ENCODE measurements at places on chromosomes 1 and 21.

DNA sequence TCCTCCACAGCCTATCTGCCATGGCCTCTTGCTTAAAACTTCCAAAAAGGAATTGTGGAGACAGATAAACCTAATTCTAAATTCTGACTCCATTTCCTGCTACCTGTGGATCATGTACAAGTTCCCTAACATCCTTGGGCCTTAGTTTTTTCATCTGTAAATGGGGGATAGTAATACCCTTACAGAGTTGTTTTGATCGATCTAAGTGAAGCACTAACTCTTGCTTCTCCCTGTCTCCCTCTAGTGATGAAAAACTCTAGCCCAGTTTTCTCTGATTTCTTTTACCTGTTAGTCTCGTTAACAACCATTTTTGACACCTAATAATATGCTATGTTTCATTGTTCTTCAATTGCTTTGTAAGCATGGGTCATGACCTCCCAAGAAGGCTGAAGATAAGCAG, 65.9 kb downstream of the TM2D1 start:
- DNase-seq, result no peak

- no peak for DNase-seq
Measured at GRCh38 chr1:41629141-41629540, 144.7 kb upstream of the EDN2 start.

GRCh38 chr1:61425040-61425439, 299.9 kb downstream of the TM2D1 start:
- peak; percentile 20 for DNase-seq

GRCh38 chr21:37233551-37234146, 33.5 kb downstream of the VPS26C start:
- DNase-seq, result no peak

- DNase-seq, result no peak
Measured at GRCh38 chr21:37915497-37915911, 753 bp downstream of the KCNJ6 start.

GRCh38 chr1:116909512-116910378, at the start of gene PTGFRN:
Gene PTGFRN (plus strand): TSS chr1:116909916. CDS start chr1:116910204, 288 bp downstream.
- peak; percentile 35 for DNase-seq

DNA sequence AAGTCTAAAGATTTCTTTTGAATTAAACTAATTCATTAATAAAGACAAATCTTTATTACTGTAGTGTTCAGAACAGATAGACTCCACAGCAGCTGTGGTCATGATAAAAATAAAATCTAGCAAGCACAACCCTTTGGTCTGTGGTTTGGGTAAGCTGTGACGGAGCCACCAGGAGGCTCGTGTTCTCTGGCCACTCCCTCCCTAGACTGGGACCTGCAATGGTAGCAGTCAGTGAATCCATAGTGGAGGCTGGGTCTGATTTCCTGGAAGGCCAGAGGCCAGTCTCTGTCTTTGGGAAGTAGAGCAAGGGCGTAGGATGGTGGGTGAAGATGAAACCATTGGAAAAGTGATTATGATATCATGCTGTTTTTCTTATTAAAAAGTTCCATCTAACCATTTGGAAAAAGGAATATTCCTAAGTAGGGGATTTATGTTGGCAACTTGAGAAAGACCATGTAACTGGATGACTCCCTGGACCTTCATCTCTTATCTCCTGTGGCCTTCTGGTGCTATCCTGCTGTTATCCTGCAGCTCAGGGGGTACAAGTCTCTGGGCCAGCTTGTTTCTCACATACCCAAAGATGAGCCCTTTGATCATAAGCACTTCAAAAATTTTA, 39.0 kb downstream of the TENT5C start:
- DNase-seq, result no peak

DNA sequence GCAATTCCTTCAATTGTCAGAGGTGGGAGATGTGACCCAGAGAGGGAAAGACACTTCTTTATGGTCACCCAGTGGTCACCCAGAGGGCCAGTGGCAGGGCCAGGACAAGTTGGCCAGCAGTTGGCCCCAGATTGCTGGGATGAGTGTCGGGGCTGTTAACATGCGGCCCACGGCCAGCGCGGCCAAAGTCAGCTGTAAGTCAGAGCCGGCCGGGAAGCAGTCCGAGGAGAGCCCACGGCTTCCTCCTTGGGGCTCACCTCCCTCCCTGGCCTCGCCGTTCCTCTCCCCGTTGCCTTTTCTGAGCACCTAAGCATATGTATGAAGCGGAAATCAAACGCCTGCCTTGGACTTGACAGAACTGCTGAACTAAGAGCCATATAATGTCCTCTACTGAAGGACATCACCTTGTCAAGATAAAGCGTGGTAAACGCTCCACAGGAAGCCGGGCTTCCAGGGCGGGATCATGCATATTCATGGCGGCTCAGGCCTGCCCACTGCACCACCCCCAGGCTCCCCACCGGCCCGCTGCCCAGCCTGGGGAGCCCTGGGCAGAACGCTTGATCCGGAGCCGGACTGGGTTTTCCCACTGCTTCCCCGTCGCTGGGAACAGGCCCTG, 245.4 kb upstream of the POU3F1 start:
- DNase-seq, result no peak

- no peak for DNase-seq
Measured at GRCh38 chr21:26691416-26691815, 118.3 kb upstream of the CYYR1 start.

GRCh38 chr21:34967509-34968289, 81.4 kb downstream of the RUNX1 start:
- DNase-seq, result no peak

DNA sequence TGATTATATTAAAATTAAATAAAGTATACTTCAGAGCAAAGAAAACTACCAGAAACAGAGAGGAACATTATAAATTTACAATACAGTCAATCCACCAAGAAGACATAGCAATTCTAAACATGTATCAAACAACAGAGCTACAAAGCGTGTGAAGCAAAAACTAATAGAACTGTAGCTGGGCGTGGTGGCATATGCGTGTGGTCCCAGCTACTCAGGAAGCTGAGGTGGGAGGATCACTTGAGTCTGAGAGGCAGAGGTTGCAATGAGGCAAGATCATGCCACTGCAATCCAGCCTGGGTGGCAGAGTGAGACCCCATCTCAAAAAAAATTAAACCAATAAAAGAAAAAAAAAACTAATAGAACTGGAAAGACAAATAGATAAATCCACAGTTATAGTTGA, 12.3 kb downstream of the CCDC185 start:
- DNase-seq, result no peak

DNA sequence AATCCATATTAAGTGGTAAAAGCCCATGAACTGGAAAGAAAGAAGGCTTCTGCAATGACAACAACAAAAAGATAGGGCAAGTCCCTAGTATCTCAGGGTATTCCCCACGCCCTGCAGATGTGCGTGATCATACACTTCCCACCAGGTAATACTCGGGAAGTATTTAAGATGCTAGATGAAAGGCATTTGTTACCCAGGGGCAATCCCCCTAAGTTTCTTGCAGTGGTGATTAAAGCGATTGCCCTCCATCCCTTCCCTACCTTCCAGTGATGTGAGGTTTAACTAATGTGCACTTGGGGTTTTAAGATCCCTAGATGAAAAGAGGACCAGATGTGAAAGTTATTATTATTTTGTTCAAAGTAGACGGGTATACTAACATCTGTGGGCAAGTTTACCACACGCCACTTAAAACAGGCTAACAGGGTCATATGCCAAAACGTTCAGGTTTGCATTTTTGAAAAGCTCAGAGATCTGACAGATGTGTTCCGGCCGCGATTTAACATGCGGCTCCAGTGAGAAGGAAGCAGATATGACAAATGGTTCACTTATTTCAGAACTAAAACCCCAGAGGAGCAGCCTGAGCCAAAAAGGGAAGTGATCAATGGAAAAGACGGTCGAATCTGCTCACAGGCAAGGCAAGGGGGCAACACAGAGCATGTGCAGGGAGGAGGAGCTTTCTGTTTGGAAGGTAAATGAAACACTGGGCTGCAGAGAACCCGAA, 17.4 kb downstream of the TIAM1 start:
- no peak for DNase-seq

DNA sequence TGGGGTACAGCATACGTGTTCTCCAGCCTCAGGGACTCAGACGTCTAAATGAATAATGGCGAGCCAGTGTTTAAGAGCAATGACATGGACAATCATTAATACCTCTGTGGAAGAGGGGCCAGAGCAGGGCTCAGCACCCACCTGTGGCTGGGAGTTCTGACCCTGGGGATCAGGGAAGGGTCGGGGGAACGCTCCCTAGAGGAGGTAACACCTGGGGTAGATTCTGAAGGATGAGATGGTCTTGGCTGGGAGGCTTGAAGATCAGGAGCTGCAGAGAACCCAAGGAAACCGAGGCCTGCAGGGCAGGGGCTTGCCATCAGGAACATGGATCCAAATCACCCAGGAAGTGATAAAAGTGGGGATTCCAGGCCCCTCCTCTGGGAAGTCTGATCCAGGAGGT, 138.2 kb upstream of the RUNX3 start:
- no peak for DNase-seq

- DNase-seq, result no peak
Measured at GRCh38 chr1:35884934-35885333, 1.9 kb downstream of the AGO1 start.

DNA sequence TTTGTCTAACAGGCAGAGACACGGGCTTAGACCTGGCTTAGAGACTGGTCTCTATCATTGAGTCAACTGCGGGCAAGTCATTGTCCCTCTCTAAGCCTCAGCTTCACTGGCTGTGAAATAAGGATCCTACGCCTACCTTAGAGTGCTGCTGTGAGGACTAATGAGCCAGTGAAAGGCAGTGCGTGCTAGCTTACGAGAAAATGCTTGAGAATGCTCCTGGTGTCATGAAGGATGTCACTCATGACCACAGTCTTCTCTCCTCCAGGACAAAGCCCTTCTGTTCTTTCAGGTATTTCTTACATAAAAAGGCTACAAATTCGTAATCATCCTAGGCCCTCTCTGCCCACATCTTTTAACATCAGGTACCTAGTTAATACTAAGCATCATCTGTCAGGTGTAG, 16.5 kb upstream of the A3GALT2 start:
- DNase-seq, result no peak

DNA sequence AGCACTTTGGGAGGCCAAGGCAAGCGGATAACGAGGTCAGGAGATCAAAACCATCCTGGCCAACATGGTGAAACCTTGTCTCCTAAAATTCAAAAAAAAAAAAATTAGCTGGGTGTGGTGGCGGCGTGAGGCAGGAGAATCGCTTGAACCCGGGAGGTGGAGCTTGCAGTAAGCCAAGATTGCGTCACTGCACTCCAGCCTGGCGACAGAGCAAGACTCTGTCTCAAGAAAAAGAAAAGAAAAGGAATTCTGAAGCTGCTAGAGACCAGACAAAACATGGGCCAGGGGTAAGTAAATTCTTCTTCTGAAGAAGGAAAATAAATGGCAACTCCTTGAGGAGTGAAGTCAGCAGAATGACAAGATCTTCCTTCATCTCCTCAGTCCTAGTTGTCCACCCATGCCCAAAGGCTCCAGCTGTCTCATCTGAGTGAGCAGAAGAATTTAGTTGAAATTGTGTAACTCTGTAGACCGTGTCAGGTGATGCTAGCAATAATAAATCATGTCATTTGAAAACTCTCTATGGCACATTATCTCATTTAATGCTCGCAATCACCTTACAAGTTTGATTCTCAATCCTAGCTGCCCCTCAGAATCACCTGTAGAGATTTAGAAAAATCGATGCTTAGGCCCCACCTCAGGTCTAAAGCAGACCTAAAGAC, 14.3 kb downstream of the PDZK1 start:
- no peak for DNase-seq

- no peak for DNase-seq
Measured at GRCh38 chr21:44428281-44428960, 26.9 kb upstream of the LRRC3 start.

DNA sequence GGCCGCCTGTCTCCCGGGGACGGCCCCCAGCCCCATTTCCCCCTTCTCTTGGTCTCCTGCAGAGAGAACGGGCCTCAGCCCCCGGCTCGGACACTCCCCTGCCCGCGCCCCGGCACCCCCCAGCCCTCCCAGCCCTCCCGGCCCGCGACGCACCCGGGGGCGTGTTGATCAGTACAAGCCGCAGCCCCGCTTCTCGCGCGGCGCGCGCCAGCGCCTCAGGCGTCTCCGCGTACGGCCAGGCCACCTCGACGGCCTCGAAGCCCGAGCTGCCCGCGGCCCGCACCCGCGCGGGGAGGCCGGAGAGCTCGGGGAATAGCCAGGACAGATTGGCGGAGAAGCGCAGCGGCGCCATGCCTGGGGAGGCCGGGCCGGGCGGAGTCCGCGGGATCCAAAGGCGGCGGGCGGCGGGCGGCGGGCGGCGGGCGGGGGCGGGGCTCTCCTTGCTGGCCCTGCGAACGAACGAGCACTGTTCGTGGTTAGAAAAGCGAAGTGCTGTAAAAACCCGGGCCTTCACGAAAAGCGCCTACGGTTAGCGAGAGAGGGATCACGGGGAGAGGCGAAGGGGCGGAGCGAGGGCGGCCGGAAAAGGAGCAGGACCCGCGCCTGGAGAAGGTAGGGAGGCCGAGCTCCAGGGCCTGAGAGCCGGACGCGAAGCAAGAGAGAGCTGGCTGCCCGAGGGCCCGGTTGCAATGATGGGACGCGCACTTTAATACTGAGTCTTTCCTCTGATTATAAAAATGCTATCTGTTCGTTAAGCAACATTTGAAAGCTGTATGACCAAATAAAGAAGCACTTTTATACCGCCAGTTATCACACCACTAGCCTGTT, at the start of gene HYI:
Gene HYI (minus strand): TSS at position 490 of the 828 bp plus-strand sequence. CDS start 138 bp downstream, at position 352.
- peak; percentile 53 for DNase-seq

GRCh38 chr21:43289966-43290365, 121.2 kb downstream of the CRYAA start:
- no peak for DNase-seq

GRCh38 chr1:182484531-182485257, 34.7 kb downstream of the RGSL1 start:
- no peak for DNase-seq

DNA sequence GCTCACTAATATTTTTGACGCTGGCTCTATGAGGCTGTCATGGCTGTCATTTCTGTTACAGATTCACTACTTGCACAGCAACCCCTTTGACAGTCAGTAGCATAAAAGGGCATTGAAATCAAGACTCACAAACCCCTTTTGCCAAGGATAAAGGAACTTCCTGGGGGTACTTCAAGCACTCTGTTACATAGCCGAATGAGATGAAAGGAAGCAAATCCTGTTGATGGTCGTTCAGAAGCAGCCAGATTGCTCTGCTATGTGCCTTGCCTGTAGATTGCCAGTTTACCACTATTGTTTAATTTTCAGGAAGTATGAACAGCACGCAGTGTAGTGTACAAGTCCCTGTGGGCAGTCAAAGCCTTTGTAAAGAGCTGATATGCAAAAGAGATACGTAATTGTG, 296.2 kb downstream of the LRRIQ3 start:
- no peak for DNase-seq

GRCh38 chr1:224528900-224529299, 87.2 kb upstream of the CNIH3 start:
- peak; percentile 95 for DNase-seq

- no peak for DNase-seq
Measured at GRCh38 chr1:231734417-231734816, 107.8 kb downstream of the DISC1 start.

All from DMS 273 treated with DMSO at 0.1 percent for 48 hours (cell line).